Liver (tissue), 10 donors: ENCODE measurements at places on chromosomes 2 and 18. TPM values are rescaled to one million over a fixed set of nuclear protein-coding genes. Genes with fewer than 3 reads are reported as not detected.

- no peaks in the 10 kb centered on the region for H3K36me3 ChIP-seq
- DNase-seq: no peak
- no peak overlapping the region for H3K27ac ChIP-seq
These were observed 18.9 kb upstream of the OTOS start for GRCh38 chr2:240159251-240159839.

DNA sequence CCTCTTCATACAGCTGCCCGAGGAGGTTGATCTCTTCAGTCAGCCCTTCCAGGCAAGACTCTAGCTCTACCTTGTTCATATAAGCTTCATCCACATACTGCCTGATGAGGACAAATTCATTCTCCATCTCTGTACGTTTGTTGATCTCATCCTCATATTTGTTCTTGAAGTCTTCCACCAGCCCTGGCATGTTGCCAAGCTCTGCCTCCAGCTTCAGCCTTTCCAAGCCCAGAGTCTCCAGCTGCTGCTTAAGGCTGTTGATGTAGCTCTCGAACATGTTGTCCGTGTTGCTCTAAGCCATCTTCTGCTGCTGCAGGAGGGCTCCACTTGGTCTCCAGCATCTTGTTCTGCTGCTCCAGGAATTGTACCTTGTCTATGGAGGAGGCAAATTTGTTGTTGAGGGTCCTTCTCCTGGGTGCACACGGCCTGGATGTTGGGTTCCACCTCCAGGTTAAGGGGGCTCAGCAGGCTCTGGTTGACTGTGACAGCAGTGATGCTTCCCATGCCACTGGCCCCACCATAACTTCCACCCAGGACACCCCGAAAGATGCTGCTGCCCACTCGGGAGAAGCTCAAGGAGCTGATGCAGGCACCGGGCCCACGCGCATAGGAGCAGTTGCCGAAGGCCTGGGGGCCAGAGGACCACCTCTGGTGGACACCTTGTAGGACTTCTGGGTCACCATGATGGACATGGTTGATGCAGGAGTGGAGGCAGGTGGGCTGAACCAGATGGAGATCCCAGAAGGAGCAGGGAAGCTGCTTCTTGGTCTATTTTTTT is 30.3 kb downstream of the ICA1L start:
- H3K27ac ChIP-seq: no peak overlapping the region
- no peaks in the 10 kb centered on the region for H3K4me1 ChIP-seq
- H3K4me3 ChIP-seq: no peak overlapping the region
- H3K36me3 ChIP-seq: no peaks in the 10 kb centered on the region

DNA sequence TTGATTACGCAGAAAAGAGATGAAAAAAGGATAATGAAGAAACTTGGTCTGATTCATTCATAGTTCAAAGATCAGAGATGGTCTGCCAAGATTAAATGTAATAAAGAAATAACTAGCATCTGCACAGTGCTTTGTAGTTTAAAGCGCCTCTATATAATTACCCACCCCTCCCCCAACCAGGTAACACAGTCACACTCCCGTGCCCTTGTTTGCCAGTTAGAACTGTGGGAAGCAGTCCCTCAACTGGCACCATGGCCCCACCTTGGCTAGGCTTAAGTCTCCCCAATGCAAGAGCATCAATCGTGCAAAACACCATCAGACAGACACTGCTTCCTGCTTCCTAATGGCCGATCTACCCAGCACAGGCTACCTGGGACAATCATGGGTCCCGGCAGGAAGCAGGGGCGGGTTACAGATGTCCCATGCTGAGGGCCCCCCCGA is 11.6 kb downstream of the ADCY3 start:
- H3K27ac ChIP-seq: no peak overlapping the region
- no peak for DNase-seq
- no peaks in the 10 kb centered on the region for H3K4me1 ChIP-seq
- H3K4me3 ChIP-seq: no peak overlapping the region

The HTRA2 gene
- total RNA-seq: 81.8 TPM

GRCh38 chr2:28344756-28345373 is 47.8 kb upstream of the FOSL2 start:
- H3K27me3 ChIP-seq: no peaks in the 10 kb centered on the region
- H3K27ac ChIP-seq: peak overlapping the region; percentile 88
- H3K36me3 ChIP-seq: no peaks in the 10 kb centered on the region
- no peak for DNase-seq

DNA sequence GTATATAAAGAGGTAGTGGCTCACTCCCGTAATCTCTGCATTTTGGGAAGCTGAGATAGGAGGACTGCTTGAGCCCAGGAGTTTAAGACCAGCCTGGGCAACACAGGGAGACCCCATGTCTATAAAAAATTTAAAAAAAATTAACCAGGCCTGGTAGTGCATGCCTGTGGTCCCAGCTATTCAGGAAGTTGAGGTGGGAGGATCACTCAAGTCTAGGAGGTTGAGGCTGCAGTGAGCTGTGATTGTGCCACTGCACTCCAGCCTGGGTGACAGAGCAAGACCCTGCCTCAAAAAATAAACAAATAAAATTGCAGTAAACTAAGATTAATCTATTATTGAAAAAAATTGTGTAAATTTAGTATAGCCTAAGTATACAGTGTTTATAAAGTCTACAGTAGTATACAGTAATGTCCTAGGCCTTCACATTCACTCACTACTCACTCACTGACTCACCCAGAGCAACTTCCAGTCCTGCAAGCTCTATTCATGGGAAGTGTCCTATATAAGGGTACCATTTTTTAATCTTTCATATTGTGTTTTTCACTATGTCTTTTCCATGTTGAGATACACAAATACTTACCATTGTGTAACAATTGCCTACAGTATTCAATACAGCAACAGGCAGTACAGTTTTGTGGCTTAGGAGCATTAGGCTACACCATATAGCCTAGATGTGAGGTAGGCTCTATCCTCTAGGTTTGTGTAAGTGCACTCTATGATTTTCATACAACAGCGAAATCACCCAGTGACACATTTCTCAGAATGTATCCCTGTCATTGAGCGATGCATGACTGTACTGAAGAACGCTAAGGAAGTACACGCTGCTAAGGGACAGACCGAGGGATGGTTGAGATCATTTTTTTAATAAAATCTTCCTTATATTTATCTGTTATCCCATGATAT is 10.4 kb upstream of the MAP4K3 start:
- no peaks in the 10 kb centered on the region for H3K4me1 ChIP-seq
- H3K27me3 ChIP-seq: no peaks in the 10 kb centered on the region
- H3K27ac ChIP-seq: no peak overlapping the region
- peaks cover 9% of the 10 kb centered on the region for H3K36me3 ChIP-seq
- DNase-seq: no peak
